Fibroblast of skin of right quadriceps (primary cell): ENCODE measurements at places on chromosomes 2 and 18.

DNA sequence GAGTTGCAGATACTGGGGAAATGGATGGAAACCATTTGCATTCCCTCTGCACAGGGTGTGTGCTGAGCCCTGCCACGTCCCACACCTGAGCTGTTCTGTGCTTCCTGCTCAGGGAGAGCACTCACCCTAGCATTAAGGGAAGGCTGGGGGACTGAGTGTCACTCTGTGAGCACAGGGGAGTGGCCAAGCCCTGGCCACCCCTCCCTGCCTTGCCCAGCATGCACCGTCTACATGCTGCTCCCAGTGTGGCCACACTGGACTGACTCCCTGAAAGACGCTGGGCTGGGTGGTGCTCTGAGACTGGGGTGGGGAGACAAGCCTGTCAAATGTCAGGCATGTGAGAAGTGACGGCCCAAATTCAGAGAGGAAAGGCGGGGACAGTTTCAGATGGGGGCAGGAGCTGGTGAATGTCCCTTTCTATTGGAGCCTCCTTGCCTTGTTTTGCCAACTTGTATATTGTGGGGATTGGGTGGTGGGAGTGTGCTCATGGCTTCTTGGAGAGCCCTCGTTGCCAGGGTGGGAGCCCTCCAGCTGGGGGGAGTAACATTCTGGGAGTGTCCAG, 298.4 kb upstream of the HS6ST1 start:
- no peak for DNase-seq

GRCh38 chr2:218648787-218649100, 10.7 kb downstream of the ZNF142 start:
- no peak for DNase-seq

DNA sequence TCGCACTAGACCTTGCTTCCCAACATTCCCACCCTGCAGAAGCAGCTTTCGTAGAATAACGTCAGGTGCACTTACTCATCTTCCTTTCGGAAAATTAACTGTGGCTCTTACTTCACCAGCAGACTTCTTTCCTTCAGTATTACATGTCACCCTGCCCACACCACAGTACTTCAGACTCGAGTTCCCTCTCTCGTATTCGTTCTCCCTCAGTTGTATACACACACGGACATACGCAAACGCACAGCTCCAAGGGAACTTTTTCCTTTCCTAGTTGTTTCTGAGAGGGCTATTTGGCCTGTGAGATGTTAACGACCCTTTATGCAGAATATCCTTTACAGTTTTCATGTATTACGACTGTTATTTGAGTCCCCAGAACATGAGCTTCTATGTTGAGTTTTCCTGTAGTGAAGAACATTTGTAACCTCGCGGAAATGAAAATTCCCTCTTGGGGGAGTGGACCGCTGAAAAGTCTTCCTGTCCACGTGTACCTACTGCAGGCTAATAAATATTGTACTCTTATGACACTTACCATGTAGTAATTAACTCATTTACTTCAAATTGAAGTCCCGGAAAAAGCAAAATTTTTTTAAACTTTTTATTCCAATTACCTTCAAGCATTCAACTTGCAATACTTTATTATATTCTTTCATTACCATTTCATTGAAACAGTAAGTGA, 908 bp downstream of the ERLEC1 start:
- DNase-seq, result peak; percentile 8

DNA sequence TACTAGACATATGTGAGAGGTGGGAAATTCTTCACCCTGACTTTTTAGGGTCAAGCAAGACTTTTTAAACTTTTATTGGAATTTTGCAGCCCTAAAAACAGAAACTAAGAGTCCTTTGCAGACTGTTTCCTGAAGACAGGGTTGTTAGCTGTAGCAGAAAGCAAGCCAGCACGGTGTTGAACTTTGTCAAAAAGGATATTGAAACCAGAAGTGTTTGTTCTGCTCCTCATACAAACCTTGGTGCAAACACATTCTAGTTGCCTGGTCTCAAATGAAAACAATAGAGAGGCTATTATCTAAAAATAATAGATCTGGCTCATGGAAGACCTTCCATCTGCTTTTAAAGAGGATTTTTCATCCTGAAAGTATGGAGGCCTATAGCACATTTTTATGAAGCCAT, 65.8 kb upstream of the IGFBP5 start:
- DNase-seq, result no peak

- peak; percentile 41 for DNase-seq
Measured at GRCh38 chr2:237931205-237931721, 35.6 kb upstream of the UBE2F start.

DNA sequence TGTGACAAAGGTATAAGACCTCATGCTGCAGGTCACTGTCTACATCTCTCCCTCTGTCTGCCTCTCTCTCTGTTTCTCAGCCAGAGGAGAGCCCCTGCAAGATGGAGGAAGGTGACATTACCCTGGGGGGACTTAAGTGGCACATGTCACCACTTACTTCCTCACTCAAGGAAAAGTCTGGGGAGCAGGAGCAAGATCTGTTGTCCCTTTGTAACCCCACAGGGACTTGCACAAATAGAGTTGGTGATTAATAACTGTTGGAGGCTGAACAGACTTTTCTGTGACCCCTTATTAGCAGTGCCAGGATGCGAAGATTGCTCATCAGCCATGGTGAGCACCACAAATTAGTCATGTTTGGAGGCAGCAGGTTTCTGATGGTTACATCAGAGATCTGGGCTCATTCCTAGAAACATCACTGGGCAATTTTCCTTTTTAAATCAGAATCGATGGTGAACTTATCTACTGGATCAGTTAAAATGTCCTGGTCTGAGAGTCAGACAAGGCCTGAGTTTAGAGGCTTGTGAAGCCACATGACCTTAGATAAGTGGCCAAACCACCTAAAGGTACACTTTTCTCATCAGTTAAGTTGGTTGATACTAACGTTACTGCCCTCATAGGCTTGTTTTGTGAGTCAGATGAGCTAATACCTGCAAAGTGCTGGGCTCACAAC, 81.2 kb upstream of the LTBP1 start:
- peak; percentile 97 for DNase-seq

- DNase-seq, result peak; percentile 80
Measured at GRCh38 chr18:23229472-23229871, 94.2 kb downstream of the CABLES1 start.

DNA sequence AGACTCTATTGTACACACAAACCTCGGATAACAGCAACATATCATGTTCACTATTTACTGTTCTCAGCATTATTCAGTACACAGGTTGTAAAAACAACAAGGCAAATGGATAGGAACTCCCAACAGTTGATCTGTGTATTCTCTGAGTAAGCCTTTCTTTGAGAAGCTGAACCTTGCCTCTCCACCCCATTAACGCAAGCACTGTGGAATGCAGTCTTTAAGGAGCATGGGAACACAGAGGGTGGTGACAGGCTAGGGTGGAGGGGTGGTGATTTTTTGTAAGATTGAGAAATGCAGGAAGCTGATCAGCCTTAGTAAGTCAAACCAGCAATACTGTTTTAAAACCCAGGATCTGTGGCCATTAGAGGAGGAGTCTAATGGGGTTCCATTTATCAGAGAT, 19.6 kb upstream of the SERPINB11 start:
- peak; percentile 97 for DNase-seq

DNA sequence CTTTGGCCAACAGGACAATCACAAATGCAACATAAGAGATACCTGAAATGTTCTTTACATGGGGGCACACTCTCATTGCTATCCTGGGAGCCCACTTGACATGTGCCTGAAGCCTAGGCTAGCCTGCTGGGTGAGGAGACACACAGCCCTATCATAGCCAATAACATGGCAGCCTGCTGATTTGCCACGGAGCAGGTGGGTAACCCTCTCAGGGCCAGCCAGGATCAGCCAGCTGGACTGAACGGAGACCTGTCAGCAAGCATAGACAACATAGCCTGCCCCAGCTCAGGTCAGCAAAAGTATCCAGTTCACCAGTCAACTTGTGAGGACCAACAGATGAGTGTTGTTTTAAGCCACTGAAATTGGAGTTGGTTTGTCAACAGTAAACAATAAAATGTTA, 566.5 kb downstream of the DCDC2C start:
- no peak for DNase-seq

DNA sequence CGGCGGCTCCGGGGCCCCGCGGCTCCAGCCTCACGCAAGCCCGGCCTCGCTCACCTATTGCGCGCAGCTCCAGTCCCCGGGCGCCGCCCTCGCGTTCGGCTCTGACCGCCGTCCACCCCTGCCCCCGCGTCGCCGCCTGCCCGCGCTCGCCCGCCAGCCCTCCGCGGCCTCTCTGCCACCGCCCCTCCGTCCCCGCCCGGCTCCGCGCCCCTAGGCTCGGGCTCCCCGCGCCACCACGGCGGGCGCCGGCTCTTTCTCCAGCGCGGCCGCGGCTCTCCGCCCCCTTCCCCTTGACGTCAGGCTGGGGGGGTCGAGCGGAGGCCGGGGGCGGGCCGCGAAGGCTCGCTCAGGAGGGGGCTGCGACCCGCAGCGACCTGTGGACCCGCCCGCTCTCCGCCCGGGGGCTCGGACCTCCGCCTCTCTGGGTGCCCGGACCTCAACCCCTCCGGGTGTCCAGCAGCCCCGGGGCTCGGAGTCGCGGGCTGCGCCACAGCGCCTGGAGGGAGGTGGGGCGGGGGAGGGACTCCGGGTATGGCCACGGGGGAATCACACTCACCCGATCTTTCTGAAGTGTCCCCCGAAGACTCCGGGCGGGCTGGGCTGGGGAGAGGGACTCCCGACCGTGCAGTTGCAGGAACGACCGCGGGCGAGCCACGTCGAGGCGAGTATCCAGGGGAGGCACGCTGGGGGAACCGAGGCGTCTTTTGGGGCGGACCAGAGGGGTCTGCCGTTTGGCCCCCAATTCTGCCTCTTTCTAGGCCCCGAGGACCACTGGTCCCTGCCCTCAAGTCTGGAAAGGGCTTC, at the start of gene SEMA4C:
SEMA4C (minus strand) TSS at position 259 of the 804 bp plus-strand sequence. CDS start 2,194 bp downstream, outside the sequence.
- DNase-seq, result peak; percentile 40

- no peak for DNase-seq
Measured at GRCh38 chr2:145757503-145758246, 1237.8 kb upstream of the ZEB2 start.

GRCh38 chr2:235936493-235936892, 231.7 kb downstream of the GBX2 start:
- DNase-seq, result no peak

- no peak for DNase-seq
Measured at GRCh38 chr2:46375566-46376125, 78.4 kb downstream of the EPAS1 start.

DNA sequence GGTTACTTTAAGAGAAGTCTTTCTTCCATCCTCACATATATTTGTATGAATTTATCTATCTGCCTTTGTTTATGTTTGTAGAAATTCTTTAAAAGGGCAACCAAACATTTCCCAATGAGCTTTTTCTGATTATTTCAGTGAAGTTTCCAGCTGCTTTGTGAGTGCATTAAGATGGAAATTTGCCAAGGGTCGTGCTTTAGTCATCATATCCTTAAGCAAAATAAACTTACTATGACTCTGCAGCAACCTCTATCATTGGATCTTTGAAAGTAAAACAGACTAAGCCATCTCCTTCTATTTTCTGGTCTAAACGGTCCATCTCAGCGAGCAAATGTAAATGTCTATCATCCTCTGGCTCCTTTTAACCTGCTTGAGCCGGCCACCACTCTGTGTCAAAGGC, 489.3 kb downstream of the SOX11 start:
- DNase-seq, result peak; percentile 83

DNA sequence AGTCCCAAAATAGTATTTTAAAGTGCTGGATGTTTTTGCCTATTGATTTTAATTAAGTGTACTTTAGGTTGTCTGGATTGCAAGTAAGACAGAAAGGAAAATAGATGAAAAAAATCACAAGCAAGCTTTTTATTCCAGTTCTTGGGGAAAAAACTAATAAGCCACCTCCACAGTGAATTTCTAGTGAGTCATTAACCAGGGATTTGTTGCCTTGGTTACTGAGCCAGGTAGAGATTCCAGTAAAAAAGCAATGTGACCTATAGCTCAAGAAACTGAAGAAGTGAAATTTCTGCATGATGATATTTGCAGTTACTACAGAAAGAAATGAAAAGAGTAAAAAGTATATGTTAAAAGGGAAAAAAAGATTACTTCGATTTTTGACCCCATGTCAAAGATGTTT, 160.6 kb downstream of the METTL4 start:
- peak; percentile 35 for DNase-seq

DNA sequence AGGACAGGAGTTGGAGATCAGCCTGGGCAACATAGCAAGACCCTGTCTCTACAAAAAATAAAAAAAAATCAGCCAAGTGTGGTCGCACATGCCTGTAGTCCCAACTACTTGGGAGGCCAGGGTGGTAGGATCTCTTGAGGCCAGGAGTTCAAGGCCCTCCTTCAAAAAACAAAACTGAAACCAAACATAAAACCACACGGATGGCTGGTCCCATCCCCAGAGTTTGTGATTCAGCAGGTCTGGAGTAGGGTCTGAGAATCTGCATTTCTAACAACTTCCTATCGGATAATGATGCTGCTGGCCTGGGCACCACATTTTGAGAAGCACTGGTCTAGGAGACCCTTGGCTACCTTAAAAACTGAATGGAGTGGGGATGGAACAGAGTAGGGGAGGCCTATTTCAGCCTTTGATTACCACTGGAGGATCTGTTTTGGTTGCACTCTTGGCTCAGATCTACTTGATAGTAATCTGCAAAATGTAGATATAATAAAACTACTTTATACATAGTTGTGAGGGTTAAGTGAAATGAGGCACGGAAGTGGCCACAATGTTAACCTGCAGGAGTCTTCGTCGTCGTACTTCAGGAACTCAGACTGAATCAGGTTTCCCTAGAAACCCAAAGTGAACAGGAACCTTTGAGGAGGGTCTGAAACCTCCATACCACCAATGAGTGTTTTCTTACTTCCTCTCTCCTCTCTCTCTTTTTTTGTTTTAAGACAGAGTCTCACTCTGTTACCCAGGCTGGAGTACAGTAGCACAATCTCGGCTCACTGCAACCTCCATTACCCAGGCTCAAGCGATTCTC, 25.5 kb upstream of the NFE2L2 start:
- DNase-seq, result no peak

- no peak for DNase-seq
Measured at GRCh38 chr2:59398081-59398480, 1155.4 kb downstream of the BCL11A start.

DNA sequence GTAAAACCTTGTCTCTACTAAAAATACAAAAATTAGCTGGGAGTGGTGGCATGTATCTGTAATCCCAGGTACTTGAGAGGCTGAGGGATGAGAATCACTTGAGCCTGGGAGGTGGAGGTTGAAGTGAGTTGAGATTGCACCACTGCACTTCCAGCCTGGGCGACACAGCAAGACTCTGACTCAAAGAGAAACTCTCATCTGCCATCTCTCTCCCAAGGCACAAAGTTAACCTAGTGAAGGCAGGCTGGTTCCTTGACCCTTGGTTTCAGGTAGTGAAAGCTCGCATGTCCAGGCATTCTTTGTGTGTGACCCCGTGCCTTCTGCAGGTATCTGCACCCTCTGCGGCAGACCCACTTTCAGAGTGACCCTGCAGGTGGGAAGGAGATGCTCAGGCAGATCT, 100.0 kb downstream of the WDSUB1 start:
- no peak for DNase-seq
